ENCODE measurements at places on chromosomes 6 and 20.

DNA sequence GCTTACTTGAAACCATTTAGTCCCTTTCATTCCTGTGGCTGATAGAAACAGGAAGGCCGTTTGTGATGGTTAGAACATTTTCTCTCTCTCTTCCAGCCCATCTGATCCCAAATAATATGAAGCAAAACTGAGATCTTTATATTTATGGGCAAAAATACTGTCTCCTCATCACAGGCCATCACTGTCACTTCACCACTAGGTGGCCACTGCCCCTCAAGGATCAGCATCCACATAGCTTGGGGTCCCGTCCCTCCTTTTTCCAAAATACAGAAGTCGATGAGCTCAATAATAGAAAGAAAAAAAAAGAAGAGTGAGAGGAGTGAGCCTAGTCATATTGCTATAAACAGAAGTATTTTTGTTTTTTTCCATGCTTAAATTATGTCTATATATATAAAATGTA lies 46.4 kb upstream of the LAMP5 start:
- DNase-seq = no peak

DNA sequence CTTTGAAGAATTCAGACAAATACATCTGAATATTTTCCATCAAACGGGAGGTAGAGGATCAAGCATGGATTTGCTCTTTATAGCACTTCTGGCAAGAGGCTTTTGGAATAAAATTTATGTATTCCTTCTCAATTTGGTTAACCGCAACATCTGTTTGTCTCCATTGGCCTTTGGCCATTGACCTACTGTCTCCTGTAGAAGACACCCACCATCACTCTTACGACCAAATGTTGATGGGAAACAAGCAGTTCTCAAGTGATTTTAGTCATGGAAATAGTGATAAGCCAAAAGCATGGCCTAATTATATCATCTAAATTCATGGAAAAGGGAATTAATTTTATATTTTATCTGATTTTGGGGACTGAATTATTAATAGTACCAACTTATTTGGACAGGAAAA lies 591.9 kb downstream of the CD109 start:
- DNase-seq = no peak

DNA sequence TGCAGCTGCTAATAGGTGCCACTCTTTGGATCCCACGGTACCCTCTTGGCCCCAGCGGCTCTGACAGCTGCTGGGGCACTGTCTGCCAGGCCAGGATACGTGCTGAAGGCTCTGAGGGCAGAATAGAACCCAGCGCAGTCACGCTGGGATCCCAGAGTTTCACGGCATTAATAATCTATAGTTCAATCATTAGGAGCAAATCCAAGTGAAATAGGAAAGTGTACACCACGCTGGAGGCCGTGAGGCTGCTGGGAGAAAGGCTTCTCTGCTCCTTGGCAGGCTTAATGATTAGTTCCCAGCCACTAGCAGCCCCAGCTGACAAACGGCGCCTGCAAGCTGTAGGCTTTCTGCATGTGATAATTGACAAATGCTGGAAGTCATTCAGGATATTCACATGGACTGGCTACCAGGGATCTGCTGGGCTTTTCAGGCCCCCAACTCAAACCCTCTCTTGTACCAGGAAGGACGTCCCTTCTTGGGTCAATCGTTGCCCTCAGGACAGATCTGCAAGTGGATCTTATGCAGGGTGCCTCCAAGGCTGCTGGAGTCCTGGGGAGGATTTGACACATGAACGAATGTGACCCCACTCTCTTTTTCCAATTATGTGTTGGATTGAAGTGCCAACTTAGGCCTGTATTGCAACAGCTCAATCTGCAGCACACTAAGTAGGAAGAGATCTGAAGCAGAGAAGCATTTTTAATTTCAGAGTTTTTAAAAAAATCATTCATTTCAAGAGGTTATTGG lies 50.1 kb upstream of the INSM1 start:
- DNase-seq = no peak

DNA sequence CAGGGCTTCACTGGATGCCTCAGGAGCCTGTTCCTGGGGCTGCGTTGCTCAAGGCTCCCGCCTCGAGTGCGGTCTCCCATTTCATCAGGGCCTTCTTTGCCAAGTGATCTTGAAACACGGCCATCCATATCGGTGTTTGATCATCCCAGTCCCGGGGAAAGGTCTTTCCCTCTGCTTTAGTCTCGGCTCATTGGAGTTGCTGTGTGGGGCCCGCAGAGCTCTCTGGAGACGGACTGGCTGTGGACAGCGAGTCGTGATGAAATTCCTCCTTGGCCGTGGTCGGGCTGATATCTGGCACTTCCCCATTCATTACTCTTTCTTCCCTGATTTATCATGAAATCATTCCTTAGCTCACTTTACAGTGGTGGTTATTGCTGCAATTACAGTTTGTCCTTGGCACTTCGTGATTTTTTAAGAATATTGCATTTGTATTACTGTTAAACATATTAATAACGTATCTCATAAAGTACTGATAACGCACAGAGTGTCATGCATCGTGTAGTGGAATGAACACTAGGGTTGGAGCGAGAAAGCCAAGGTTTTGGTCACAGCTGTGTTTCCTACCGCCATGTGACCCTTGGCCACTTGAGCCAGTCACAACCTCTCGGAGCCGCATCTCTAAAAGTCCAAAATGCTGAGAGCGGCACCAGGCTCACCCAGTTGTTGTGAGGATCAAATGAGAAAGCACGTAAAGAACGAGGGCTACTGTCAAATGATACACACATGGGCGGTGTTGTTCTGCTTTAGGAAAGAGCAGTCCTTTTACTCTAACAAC lies 71.8 kb downstream of the MTHFD1L start:
- no peak for DNase-seq

- no peak for DNase-seq
Observed at GRCh38 chr6:39585641-39586040, 139.6 kb downstream of the KIF6 start.

GRCh38 chr20:23702021-23702420 lies 13.2 kb upstream of the CST4 start:
- no peak for DNase-seq

DNA sequence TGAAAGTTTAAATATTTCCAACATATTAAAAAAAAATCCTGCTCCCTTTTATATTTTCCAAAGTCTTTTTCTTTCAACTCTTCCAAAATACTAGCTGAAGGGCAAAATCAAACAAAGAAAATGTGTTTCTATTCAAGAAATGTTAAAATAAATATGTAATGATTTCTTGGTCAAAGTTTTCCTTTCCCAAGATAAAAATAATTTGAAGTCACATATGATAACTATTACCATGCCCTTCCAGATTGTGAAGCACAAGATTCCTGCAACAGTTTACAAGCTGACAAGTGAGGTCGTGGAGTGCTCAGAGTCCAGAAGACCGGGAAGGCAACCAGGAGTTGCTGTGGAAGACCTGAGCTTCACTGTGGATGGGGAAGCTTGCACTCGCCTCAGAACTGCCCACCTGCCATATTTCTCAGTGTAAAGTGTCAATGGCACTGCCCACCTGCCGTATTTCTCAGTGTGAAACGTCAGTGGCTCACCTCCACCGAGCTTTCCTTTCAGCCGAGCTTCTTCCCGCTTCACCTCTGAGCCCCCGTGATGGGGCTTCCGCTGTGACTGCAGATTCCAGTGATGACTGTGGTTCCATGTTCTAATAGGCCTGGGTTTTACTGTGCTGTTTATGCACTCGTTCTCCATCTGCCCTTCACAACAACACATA lies 160.5 kb downstream of the THBS2 start:
- no peak for DNase-seq

DNA sequence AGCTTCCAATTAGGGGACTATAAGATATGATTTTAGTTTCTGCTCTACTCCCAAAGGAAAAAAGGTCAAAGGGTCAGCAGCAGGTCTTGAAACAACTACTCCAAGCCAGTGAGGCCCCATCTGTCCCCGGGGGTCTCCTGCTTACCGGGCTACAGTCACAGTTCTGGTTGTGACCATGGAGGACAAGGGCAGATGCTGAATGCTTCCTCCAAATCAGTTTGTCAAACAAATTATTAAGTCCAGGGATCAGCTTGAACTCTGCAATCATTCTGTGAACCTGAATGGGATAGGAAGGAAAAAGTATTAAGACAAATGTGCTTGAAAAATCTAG lies 60.2 kb downstream of the MYH7B start:
- DNase-seq = no peak

- no peak for DNase-seq
Observed at GRCh38 chr6:124131779-124132178, 328.1 kb downstream of the NKAIN2 start.

GRCh38 chr6:139732451-139732850 lies 358.0 kb upstream of the CITED2 start:
- DNase-seq = peak; percentile 71

DNA sequence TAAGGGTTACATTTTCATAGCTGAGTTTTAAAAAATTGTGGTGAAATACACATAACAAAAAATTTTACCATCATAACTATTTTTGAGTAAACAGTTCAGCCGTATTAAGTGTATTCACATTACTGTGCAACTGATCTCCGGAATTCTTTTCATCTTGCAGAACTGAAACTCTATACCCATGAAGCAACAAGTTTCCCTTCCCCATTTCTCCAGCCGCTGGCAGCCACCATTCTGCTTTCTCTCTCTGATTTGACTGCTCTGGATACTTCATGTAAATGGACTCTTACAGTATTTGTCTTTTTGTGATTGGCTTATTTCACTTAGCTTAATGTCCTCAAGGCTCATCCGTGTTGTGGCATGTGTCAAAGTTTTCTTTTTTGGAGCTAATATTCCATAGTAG lies 341.6 kb downstream of the QKI start:
- DNase-seq = no peak

GRCh38 chr20:51586005-51586440 lies 43.5 kb upstream of the NFATC2 start:
- no peak for DNase-seq

- peak; percentile 30 for DNase-seq
Observed at GRCh38 chr6:48826901-48827701, 636.0 kb downstream of the MMUT start.

DNA sequence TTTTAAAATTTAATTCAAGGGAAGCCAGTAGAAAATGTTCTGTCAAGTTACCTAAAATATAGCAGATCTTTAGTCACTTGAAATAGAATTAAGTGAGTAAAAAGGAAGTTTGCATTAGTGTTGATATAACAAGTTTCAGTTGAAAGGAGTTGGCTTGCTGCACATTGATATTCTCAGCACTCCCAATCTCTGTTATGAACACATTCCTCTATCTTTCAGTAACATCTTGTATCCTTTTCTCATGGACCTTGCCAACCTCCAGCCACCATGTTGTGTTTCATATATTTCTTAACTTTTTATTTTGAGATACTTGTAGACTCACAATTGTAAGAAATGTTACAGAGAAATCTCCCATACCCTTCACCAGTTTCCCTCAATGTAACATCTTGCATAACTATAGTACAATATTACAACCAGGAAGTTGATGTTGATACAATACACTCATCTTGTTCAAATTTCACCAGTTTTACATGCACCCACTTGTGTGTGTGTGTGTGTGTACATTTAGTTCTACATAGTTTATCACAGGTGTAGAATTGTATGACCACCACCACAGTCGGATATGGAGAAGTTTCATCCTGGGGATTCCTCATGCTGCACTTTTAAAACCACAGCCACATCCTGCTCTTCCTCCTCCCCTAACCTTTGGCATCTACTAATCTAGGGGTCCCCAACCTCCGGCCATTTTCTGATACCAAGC lies 20.2 kb upstream of the PAQR8 start:
- DNase-seq = no peak

DNA sequence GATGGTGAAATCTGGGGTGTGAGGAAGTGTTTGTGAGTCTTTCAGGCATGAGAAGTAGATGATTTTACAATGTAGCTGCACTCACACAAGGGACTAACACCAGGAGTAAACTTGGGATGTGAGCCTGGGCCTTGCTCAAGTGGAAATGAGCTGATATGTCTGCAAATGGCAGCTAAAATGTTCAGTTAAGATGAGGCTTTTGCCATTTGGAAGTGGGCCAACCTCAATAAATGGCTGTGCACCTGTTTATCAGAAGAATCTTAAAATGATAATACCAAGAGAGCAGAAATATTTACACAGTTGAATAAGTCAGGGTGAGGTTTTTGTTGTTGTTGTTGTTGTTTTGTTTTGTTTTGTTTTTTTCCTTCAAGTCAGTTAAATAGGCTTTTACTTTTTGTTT lies 25.7 kb upstream of the KLHL31 start:
- DNase-seq = no peak

DNA sequence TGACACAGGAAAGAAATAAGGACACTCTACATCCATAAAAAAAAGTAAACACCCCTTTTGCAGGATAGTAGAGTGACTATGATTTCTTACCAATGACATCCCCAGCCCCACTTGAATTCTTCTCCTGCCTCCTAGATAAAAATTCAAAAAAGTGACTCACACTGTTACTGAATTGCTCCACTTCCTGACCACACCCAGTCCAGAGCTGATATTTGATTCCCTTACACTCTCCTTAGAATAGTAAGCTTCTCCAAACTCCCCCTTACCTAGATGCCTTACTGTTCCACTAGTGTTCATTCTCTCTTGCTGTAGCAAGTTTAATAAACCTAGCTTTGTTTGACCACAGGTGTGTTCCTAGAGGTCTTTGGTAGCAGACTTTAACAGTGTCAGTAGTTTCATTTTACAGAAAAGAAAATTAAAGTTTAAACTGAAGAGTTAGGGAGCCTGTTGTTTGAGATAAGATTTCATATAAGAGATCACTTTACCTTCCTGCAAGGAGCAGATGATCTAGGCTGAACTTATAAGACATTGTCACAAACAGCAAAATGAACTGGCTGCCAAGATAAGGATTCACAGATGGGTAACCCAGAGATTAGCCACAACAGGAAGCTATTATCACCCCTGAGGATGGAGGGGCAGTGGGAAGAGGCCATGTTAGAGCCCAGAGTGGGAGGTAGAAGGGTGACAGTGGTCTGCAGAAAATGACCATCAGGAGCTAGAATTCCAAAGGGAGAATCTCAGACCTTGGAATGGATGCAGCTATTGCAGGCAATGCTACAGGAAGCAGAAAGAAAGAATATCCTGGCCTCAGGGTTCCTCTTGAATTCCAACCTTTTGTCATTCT lies 28.4 kb upstream of the BTN3A2 start:
- no peak for DNase-seq

- no peak for DNase-seq
Observed at GRCh38 chr20:3654326-3655130, 8.7 kb downstream of the GFRA4 start.

GRCh38 chr6:14373648-14374437 lies 256.3 kb downstream of the CD83 start:
- no peak for DNase-seq

Data from adrenal gland (tissue), 19 donors.